Tibial nerve (tissue), 4 donors: ENCODE measurements at places on chromosomes 7 and 10.

DNA sequence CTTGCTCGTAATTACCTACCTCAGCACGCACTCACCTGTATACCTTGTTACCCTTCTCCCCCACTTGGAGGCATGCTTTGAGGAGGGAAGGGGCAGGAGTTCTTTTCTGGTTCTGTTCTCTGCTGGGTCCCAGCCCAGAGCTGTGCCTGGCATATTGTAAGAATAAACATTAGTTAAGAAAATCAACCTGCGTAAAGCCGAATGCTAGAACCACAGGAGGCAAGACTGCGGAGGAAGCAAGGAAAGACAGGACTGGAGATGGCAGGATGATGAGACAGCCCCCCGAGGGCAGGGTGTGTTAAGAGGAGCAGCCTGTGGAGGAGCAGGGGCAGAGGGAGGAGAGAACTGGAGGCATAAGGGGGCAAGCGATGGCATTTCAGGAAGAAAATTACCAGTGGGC lies 9.5 kb downstream of the C10orf53 start:
- H3K4me1 ChIP-seq = no peaks in the 10 kb centered on the region
- H3K4me3 ChIP-seq = no peak overlapping the region
- H3K27me3 ChIP-seq = peaks cover 18% of the 10 kb centered on the region
- no peaks in the 10 kb centered on the region for H3K36me3 ChIP-seq
- no peak overlapping the region for H3K27ac ChIP-seq

GRCh38 chr7:140333686-140334085 lies 64.6 kb downstream of the SLC37A3 start:
- H3K4me3 ChIP-seq = no peak overlapping the region
- DNase-seq = no peak
- peaks cover 22% of the 10 kb centered on the region for H3K36me3 ChIP-seq
- H3K27me3 ChIP-seq = no peaks in the 10 kb centered on the region

DNA sequence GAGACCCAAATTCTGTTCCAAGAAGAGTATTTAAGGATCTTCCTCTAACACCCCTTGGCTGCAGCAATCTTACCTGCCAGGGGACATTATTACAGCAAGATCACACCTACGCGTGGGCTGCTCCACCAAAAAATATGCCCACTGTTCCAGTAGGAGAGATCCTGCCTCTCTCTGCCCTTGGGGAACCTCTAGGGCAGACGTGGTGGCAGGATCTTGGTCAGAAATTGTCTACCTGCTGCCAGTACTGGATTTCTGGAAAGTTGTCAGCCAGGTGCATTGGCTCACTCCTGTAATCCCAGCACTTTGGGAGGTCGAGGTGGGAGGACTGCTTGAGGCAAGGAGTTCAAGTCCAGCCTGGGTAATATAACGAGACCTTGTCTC lies 259.0 kb downstream of the CALN1 start:
- no peak overlapping the region for H3K27ac ChIP-seq
- DNase-seq = no peak
- no peaks in the 10 kb centered on the region for H3K27me3 ChIP-seq
- H3K4me3 ChIP-seq = no peak overlapping the region
- no peaks in the 10 kb centered on the region for H3K4me1 ChIP-seq

DNA sequence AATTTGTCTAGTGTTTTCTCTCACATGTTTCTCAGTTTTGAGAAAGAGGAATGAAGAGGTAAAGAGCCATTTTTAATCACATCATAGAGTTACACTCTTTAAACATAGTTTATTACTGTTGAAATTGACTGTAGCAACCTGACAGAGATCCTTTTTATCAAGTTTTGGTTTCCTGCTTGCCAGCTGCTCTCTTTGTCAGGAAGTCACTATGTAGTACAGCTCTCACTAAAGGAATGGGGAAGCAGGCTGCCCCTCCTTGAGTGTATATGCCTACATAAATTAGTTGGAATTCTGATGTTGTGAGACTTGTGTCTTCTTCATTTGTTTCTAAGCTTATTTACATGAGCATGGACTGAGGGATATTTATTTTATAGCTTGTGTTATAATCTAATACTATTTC lies 1274.0 kb upstream of the CELF2 start:
- no peak overlapping the region for H3K4me3 ChIP-seq
- no peak overlapping the region for H3K27ac ChIP-seq
- DNase-seq = no peak
- H3K4me1 ChIP-seq = no peaks in the 10 kb centered on the region
